ENCODE measurements at places on chromosomes 5 and 9. TPM values are rescaled to one million over a fixed set of nuclear protein-coding genes. Genes with fewer than 3 reads are reported as not detected.

- no peak for DNase-seq
- H3K36me3 ChIP-seq, result no peaks in the 10 kb centered on the region
- H3K27me3 ChIP-seq, result peaks cover 85% of the 10 kb centered on the region
- H3K27ac ChIP-seq, result no peak overlapping the region
These were observed 9.2 kb downstream of the LHX2 start for GRCh38 chr9:124020520-124021384.

GRCh38 chr5:6218517-6218916 is 159.8 kb downstream of the MED10 start:
- H3K4me3 ChIP-seq, result no peak overlapping the region
- H3K27me3 ChIP-seq, result no peaks in the 10 kb centered on the region
- no peaks in the 10 kb centered on the region for H3K4me1 ChIP-seq
- no peaks in the 10 kb centered on the region for H3K36me3 ChIP-seq

DNA sequence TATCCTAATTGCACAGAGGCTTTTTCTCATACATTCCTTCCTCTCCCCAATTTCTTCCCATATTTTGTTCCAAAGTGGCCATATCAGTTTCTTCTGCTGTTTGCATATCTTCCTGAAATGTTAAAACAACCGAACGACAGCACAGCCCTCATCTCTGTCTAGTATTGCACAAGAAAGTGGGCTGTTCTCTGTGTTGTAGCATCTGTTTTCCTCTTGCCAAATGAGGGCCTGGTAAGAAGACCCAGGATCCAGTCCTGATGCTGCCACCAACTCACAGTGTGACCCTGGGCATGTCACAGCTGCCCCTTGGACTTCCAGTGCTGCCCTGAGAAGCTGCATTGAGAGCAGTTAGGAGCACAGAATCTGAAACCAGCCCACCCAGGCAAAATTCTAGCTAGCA is 4.1 kb downstream of the SLC31A2 start:
- H3K4me3 ChIP-seq, result no peak overlapping the region
- peaks cover 2% of the 10 kb centered on the region for H3K36me3 ChIP-seq
- no peaks in the 10 kb centered on the region for H3K27me3 ChIP-seq
- H3K4me1 ChIP-seq, result peaks cover 5% of the 10 kb centered on the region

DNA sequence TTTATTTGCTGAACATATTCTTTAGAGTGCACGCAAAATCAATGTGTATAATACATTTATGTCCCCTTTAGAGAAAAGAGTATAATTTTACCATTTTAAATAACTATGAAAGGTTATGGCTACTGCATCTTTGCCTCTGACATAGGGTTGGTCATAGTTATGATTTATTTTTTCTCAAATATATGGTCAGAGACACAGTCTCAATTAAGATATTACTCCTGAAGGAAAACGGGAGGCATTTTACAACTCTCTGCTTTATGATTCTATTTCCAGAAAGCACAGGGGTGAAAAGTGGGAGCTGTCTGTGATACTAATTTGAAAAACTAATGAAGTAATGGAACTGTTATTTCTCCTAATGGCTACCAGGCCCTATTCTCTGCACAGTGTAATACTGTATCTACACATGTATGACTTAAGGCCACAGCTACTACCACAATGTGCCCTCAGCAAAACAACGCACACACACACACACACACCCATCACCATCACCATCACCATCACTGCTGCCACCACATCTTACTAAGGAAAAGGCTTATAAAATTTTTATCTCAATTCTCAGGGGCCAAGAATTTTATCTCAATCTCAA is 262.9 kb downstream of the EFNA5 start:
- no peak for DNase-seq
- no peak overlapping the region for H3K4me3 ChIP-seq
- no peaks in the 10 kb centered on the region for H3K36me3 ChIP-seq
- no peaks in the 10 kb centered on the region for H3K27me3 ChIP-seq
- H3K27ac ChIP-seq, result no peak overlapping the region
- no peaks in the 10 kb centered on the region for H3K4me1 ChIP-seq

The GDNF gene
- total RNA-seq, result 0.83 TPM

The MEGF10 gene
- under 0.01 TPM for total RNA-seq
